ENCODE measurements at places on chromosomes 3 and 15. TPM values are rescaled to one million over a fixed set of nuclear protein-coding genes. Genes with fewer than 3 reads are reported as not detected.

DNA sequence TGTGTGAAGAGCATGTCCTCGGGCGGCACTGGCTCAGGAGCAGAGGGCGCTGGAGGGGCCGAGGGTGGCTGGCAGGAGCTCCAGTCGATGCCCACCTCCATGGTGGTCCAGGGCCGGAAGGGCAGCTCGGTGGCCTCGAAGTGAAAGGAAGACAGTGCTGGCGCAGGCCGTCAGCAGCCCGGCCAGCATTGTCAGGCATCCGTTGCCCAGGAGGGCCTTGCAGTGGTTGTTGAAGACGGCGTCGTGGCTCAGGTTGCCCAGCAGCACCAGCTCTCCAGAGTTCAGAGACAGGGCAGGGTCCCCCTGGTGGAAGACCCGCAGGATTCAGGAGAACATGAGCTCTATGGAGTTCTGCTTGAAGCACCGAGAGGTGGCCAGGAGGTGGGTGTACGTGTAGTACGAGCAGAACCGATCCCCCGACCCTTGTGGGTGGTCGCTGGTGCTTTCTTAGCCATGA, 16.5 kb upstream of the SIAH2 start:
- DNase-seq = no peak

CACNA1D gene
- 24.2 TPM for total RNA-seq

TRIM42 gene
- not detected for total RNA-seq

- no peak for DNase-seq
Measured at GRCh38 chr3:64053581-64053980, 30.3 kb upstream of the PSMD6 start.

DNA sequence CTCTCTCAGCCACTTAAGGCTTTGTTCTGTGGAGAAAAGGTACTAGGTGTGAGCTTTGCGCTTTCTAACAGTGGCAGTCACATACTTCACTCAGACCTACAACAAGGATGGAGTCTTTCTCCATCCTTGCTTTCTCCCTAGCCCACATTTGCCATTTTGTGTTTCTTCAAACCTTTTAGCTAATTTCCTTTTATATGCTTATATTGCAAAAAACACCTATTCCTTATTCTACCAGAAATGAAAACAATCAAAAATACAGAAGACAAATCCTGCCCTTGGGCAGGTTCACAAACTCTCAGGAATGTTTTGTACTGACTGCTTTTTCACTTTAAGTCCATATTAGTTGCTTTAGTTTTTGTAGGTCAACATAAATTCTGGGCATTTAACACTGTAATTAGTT, 914.2 kb downstream of the SQOR start:
- DNase-seq = no peak

NR2E3 gene
- total RNA-seq = not detected

GRCh38 chr3:51703761-51704510, 2.9 kb upstream of the GRM2 start:
- DNase-seq = peak; percentile 63

GRCh38 chr15:79978655-79979514, 7.9 kb upstream of the BCL2A1 start:
- peak; percentile 77 for DNase-seq

GRCh38 chr3:148229107-148229506, 468.6 kb upstream of the AGTR1 start:
- no peak for DNase-seq

REC114 gene
- total RNA-seq = not detected

DNA sequence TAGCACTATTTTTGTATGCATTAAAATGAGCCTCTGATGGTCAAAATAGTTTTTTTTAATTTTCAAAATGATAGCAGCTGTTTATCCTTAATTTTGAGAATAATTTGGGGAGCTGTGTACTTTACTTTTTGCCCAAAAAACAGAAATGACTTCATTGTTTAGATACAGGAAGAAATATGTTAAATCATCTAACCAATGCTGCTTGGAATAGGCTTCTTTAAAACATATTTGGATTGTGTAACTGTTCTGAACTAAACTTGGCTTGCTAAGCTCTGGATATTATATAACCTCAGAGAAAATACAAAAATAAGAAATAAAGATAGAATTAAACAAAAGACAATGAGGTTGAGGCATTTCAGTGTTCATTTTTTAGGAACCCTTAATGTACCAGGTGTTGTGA, 119.3 kb downstream of the SERPINI1 start:
- no peak for DNase-seq

DNA sequence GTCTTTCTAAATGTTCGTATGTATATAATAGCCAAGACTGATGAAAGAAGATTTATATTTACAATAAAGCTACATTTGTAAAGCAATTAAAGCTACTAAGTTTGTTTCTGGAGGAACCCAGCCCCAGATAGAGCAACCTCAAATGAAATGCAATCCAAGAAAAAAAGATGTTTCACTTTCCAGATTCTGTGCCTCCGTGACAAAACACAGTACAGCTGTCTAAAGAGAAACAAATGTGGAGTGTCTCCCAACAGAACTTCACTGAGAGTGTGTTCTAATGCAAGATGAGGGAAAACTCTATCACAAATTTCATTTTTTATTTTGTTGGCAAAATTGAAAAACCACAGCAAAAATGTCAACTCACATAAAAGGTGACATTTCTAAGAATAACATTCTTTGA, 317.0 kb downstream of the OCA2 start:
- DNase-seq = no peak

STRC gene
- 0.79 TPM for total RNA-seq

- DNase-seq = no peak
Measured at GRCh38 chr15:61444585-61444984, 215.5 kb upstream of the RORA start.

DNA sequence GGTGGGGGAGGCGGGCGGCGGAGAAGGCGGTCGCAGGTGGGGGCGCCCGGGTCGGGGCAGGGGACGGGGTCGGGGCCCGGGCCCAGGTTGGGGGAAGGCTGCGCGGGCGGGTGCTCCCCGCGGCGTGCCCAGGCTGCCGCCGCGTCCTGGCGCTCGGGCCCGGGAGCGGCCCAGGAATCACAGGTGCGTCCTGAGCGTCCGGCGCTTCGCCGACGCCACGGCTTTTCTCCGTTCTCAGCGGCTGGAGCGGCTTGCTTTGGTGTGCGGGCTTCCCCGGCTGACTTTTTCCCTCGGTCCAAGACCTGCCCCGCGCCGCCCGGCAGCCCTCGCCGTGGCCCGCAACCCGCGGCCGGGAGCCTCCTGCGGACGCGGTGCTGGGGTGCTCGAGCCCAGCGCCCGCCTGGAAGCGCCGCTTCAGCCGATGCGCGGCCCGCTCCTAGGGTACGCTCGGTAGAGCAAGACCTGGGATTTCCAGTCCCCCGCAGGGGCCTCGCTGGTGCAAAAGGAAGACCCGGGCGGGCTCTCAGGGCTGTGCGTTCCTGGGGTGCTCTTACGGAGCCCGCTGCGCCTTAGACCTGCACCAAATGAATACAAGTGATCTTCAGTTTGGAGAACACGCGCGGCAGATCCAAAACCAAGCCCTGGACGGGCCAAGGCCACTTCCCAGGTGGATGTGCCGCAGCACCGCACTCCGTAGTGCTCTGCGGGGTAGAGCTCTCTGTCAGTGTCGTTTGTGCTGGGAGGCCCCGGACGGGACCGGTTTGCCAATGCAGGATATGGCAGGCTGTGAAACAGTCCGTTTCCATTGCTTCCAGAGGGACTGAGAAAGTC, 639 bp downstream of the NIPA1 start:
- peak; percentile 80 for DNase-seq

CIB2 gene
- total RNA-seq = 3.5 TPM

DNA sequence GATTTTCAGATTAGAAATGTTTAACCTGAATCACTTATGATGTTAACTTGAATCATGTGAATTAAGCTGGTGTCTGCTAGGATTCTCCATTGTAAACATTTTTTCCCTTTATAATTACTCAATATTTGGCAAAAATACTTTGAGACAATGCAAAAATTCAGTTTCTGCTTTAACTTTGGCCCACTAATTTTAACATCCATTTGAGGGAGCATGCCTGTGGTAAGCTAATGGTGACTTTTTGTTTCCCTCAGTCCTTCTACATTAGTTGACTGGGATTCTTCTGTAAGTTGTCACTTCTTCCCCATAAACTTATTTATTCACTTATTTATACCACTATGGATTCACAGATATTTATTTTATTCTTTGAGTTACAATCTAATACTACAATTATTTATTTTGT, 59.3 kb downstream of the PIK3R4 start:
- DNase-seq = no peak

GRCh38 chr3:143827425-143827824, 20.8 kb downstream of the SLC9A9 start:
- no peak for DNase-seq

- no peak for DNase-seq
Measured at GRCh38 chr3:4052706-4053105, 250.5 kb upstream of the SETMAR start.

PLD1 gene
- 75.2 TPM for total RNA-seq

DNA sequence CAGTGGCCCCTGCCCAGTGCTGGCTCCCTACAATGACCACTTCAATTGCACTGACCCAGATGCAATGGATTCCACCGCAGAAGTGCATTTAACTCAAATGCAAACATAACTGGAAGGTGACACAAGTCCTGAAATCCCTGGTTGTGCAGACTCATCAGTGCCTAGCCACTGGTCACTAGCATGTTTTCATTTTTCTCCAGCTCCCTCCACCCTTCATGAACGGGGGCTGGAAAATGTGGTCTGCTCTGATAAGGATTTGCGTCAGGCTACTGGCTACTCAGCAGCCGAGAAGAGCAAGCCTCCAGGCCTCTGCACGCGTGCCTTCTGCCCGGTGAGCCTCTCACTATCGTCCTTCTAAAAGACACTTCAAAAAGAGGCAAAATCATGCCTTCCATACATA, 27.4 kb upstream of the FURIN start:
- DNase-seq = no peak

RAB6B gene
- 10.0 TPM for total RNA-seq

GRCh38 chr15:83299462-83299861, 15.0 kb upstream of the BNC1 start:
- DNase-seq = no peak
